ENCODE measurements at places on chromosomes 5 and 9.

DNA sequence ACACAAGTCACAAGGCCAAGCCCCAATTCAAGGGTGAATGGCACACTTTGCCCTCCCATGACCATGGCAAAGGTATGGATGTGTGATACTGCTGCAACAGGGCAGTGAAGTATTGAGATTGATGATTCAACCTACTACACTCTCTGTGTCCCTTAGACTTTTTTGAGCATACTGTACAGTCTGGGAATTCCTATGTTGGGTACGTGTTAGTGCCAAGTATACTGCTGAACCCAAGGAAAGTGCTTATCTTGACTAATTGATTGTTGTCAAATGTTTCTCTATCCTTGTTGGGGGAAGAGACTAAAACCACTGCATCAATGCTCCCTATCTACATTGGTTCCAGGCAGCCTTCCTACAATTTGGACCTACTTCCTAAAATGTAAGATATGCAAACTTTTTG is 93.7 kb downstream of the NDFIP1 start:
- no peak for DNase-seq

- no peak for DNase-seq
Measured at GRCh38 chr5:113806250-113806649, 292.8 kb downstream of the YTHDC2 start.

GRCh38 chr5:174694611-174695010 is 29.8 kb upstream of the MSX2 start:
- no peak for DNase-seq

DNA sequence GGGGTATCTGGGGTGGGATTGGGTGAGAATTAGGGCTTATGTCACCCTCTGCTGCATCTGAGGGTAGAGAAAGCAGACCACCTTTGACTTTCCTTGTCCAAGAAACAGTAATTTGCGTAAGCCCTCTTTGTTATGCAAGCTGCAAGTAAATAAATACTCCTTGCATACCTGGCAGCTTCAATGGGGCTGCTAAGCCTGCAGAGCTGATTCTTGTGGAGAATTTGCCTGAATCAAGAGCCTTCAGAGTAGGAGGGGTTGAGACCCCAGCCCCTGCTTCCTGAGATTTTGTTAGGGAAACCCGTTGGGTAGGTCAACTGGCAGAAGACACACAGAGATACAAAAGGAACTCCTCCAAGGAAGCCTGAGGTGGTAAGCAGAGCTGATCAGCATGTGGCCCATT is 515.1 kb downstream of the DMAC1 start:
- no peak for DNase-seq

All from NCI-H2029 treated with DMSO at 0.1 percent for 48 hours (cell line).